ENCODE measurements at places on chromosomes 2 and 18. TPM values are rescaled to one million over a fixed set of nuclear protein-coding genes. Genes with fewer than 3 reads are reported as not detected.
A peak's percentile ranks its signal among the peaks of the same experiment; 100 is the strongest.

DNA sequence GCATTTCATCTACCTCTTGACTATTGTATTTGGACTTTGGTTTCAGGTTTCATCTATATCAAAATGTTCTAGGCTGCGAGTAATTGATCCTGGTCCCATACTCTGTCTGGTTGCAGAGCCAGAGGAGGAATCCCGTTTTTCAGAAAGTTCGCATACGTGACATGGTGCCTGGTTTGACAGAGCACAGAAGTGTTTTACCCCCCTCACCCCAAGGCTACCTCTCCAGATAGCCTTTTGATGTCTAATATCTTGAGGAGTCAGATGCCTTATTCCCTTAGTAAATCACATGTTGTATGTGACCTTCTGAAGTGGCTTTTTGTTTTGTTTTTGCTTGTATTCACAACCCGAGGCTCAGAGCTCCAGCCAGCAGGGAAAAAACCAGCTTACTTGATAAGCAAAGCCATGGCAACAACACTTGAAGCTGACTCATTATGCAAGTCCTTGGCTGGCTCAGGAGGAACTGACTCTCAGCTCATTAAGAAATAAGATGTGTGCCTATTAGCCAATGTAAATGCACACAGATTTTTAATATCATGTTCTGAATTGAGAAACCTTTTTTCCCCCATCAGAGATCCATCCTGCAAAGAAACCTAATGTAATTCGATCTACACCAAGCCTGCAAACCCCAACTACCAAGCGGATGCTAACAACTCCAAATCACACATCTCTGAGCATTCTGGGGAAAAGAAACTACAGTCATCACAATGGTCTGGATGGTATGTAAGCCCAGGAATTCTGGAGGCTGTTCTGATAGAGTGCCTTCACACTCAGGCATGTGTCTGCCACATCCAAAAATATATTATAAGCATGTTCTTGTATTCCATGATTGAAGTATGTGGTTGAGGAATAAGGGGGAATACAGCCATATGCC, 41.4 kb downstream of the OXER1 start:
- H3K4me3 ChIP-seq = no peak overlapping the region
- H3K27ac ChIP-seq = no peak overlapping the region
- H3K27me3 ChIP-seq = no peaks in the 10 kb centered on the region
- DNase-seq = peak; percentile 95

DNA sequence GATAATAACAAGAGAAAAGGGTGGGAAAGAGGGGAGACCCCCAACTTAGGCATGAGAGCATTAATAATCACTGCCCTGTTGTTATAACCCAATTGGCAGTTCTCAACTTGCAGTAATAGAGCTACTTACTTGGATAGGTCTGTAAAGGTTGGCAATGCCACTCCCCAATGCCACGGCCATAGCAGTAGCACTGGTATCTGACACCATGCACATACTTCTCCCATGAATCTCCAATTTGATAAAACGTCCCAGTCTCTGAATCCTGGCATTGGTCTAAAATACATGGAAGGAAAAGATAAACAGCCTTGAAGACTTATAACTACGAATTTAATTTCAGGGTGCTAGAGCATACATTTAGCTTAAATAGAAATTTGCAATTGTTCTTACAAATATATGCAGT, 16.8 kb downstream of the FN1 start:
- no peak overlapping the region for H3K27ac ChIP-seq
- H3K27me3 ChIP-seq = no peaks in the 10 kb centered on the region
- DNase-seq = no peak
- H3K36me3 ChIP-seq = peaks cover 30% of the 10 kb centered on the region
- peak overlapping the region; percentile 2 for H3K4me3 ChIP-seq

DNA sequence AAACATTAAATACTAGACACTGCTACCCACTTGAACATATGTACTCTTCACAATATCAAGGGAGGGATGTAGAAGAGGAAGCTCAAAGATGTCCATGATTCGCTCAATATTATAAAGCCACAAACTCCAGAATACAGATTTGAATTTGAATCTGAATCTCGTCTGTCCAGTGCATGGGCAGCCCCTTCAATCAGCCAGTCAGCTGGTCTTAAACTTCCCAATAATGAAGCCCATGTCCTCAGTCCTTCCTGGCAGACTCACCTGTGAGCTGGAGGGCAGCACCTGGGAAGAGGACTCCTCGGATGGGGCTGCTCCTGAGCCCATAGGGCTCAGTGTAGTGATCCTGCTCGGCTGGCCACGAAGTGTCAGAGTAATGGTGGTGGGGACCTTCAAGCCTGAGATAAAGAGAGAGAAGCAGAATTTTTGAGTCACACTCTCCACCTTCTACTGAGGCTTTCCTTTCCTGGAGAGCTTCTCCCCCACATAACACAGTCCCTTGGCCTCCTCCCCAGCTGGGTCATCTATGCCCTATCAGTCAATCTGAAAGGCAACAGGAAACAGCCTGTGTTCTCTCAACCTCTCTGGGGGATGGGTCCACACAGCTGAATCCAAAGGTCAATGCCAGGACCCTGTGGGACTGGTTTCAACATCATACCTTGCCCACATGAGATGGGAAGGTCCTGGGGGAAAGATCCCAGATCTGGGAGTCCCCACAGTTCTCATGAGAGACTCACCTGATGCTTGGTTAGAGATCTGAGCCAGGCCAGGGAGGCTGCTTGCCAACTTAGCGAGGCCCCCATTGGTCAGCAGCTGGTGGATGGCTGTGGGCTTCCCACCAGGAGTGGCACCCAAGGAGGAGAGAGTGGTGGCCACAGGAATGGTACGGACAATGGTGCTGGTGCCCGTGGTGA, 36.5 kb downstream of the KANSL3 start:
- H3K36me3 ChIP-seq = peaks cover 18% of the 10 kb centered on the region
- H3K27ac ChIP-seq = no peak overlapping the region
- H3K27me3 ChIP-seq = no peaks in the 10 kb centered on the region
- no peak overlapping the region for H3K4me3 ChIP-seq

DNA sequence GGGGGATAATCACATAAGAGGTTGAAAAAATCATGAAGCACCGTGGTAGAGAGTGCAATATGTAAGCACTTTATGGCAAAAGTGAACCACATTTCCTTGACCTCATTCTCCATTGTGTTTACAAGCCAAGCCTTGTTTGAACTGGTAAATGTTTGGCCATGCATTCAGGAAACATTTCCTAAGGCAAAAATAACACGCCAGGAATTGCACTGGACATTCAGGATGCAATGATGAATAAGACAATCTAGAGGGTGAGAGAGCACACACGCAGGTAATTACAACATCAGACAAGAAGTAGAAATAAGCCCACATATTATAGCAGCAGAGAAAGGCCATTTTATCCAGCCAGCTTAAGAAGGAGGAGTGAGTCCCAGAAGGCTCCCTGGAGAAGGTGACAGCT, 218.0 kb upstream of the OSR1 start:
- no peak for DNase-seq
- H3K4me3 ChIP-seq = no peak overlapping the region
- peaks cover 42% of the 10 kb centered on the region for H3K4me1 ChIP-seq
- no peaks in the 10 kb centered on the region for H3K36me3 ChIP-seq
- no peak overlapping the region for H3K27ac ChIP-seq

DNA sequence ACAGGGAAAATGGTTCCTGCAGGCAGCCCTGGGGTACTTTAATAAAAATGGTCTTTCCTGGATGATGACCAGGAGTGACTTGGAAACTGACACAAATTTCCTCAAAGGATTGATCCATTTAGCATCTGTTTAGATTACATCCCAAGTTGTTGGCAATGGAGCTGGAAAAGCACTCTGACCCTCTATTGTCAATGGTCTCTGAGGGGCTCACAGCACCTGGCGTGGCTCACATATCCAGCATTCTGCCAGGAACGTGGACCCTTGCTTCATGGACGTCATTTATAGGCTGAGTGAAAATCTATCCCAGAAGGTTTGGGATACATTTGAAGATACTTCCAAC, 43.8 kb downstream of the SERTAD2 start:
- peaks cover 12% of the 10 kb centered on the region for H3K27me3 ChIP-seq
- H3K4me1 ChIP-seq = peaks cover 2% of the 10 kb centered on the region
- H3K4me3 ChIP-seq = no peak overlapping the region
- H3K27ac ChIP-seq = no peak overlapping the region

- peaks cover 6% of the 10 kb centered on the region for H3K4me1 ChIP-seq
- peak overlapping the region; percentile 96 for H3K27ac ChIP-seq
- H3K36me3 ChIP-seq = peaks cover 2% of the 10 kb centered on the region
Measured at GRCh38 chr2:69642709-69643601, 584 bp downstream of the AAK1 start.

DNA sequence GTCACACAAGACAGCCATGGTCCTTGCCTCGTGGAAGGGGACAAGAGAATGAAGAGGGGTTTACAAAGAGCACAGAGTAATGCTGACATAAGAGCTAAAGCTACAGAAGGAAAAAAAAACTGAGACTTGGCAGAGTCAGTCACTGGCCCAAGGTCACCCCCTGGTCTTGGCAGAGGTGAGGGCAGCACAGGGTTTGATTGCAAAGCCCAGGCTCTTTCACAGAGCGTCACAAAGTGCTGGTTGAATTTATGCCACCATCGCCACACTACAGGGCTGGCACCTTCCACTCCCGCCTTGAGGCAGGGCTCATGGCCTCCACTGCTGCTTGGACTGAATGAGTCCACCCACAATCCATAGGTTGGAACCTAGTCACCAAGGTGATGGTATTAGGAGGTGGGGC, 190.2 kb downstream of the INHBB start:
- H3K27me3 ChIP-seq = peaks cover 19% of the 10 kb centered on the region
- no peak overlapping the region for H3K27ac ChIP-seq
- DNase-seq = no peak
- H3K4me1 ChIP-seq = peaks cover 14% of the 10 kb centered on the region
- H3K36me3 ChIP-seq = no peaks in the 10 kb centered on the region

DNA sequence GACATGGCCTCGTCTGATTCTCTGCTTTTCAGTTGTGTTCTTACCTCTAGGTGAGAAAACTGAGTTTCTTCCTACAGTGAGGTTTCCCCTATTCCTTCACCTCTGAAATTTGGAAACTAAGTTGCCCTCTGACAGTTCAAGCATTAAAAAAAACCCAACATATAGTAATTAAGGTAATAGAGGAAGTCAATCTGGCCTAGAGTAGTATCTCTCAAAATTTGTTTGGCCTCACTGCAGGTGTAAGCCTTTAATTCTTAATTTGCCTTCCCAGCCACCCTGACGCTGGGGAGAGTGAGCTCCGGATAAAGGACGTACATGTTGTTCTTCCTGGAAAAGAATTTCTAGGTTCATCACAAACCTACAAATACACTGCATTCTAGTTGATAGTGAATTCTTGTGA, 1.4 kb downstream of the CAD start:
- peaks cover 6% of the 10 kb centered on the region for H3K4me1 ChIP-seq
- no peak overlapping the region for H3K27ac ChIP-seq
- no peaks in the 10 kb centered on the region for H3K27me3 ChIP-seq
- H3K36me3 ChIP-seq = peaks cover 12% of the 10 kb centered on the region
- no peak overlapping the region for H3K4me3 ChIP-seq

GRCh38 chr2:240347373-240347940, 88.0 kb upstream of the GPC1 start:
- no peaks in the 10 kb centered on the region for H3K4me1 ChIP-seq
- no peaks in the 10 kb centered on the region for H3K36me3 ChIP-seq
- H3K4me3 ChIP-seq = no peak overlapping the region
- H3K27ac ChIP-seq = no peak overlapping the region
- DNase-seq = no peak

- H3K4me1 ChIP-seq = peaks cover 7% of the 10 kb centered on the region
- peak within 1 kb of the TSS; percentile 92 for H3K27ac ChIP-seq
- peaks cover 3% of the 10 kb centered on the region for H3K36me3 ChIP-seq
- no peaks in the 10 kb centered on the region for H3K27me3 ChIP-seq
- peak within 1 kb of the TSS; percentile 91 for H3K4me3 ChIP-seq
Measured at GRCh38 chr2:26764078-26764887, at the start of gene SLC35F6. Gene SLC35F6 (plus strand): TSS chr2:26764284. CDS start chr2:26764350, 66 bp downstream.

- no peaks in the 10 kb centered on the region for H3K36me3 ChIP-seq
- no peaks in the 10 kb centered on the region for H3K27me3 ChIP-seq
- H3K4me3 ChIP-seq = no peak overlapping the region
- no peaks in the 10 kb centered on the region for H3K4me1 ChIP-seq
- DNase-seq = peak; percentile 56
Measured at GRCh38 chr2:11319939-11320338, 24.5 kb downstream of the ROCK2 start.

DNA sequence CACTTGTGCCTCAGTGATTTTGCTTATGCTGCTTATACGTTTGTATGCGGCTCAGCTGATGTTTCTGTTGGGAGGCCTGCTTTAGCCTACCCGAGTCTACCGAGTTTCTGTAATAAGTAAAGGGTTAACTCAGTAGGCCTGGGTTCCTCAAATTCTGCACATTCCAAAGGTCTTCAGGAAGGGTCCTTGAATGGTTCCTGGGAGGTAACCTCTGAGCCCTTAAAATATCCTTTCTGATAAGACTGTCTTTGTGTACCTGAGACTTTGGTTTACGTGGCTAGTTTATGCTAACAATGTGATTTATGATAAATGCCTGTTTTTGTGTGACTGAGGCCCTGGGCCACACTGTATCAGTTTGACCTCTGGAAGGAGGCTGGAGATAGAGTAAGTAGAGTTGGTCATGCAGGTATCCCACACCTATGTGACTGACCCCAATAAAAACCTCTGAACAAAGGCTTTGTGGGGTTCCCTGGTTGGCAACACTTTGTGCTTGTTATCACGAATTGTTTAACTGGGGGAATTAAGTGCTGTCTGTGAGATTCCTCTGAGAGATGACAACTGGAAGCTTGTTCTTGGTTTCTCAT, 18.9 kb upstream of the PNPT1 start:
- H3K4me1 ChIP-seq = no peaks in the 10 kb centered on the region
- no peak for DNase-seq
- no peak overlapping the region for H3K27ac ChIP-seq
- H3K27me3 ChIP-seq = no peaks in the 10 kb centered on the region
- H3K4me3 ChIP-seq = no peak overlapping the region

GRCh38 chr2:239147376-239147775, 253.4 kb downstream of the HDAC4 start:
- H3K4me3 ChIP-seq = no peak overlapping the region
- H3K27me3 ChIP-seq = no peaks in the 10 kb centered on the region
- DNase-seq = no peak
- H3K36me3 ChIP-seq = no peaks in the 10 kb centered on the region
- no peaks in the 10 kb centered on the region for H3K4me1 ChIP-seq
- H3K27ac ChIP-seq = no peak overlapping the region

DNA sequence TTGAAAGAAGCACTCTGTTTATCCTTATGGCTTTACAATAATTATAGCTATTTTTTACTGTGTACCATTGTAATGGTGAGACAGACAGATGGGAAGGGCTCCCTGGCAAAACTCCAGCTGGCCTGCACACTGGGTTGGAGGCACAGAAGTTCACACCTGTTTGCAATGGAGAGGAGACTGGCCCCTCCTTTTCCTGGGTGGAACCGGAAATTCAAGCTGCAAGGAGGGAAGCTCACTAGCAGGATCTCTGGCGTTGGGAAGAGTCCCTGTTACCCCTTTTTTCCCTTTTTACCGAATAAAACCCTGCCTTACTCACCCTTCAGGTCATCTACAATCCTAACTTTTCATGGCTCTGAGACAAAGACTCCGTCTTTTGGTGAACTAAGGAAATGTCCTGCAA, 100.3 kb upstream of the TFPI start:
- DNase-seq = no peak
- H3K36me3 ChIP-seq = no peaks in the 10 kb centered on the region
- no peak overlapping the region for H3K27ac ChIP-seq
- H3K4me3 ChIP-seq = no peak overlapping the region

The ERICH2 gene
- not detected for polyA plus RNA-seq

The CYBRD1 gene
- 132 TPM for polyA plus RNA-seq

The PLEKHH2 gene
- polyA plus RNA-seq = 6.9 TPM

The CFC1 gene
- not detected for polyA plus RNA-seq

The WNT6 gene
- polyA plus RNA-seq = not detected

The OSBPL6 gene
- 1.0 TPM for polyA plus RNA-seq

The C2orf15 gene
- 0.07 TPM for polyA plus RNA-seq

The G6PC2 gene
- polyA plus RNA-seq = not detected

The KIF5C gene
- 0.17 TPM for polyA plus RNA-seq
